Foreskin keratinocyte (primary cell): ENCODE measurements at places on chromosomes 4 and X.

DNA sequence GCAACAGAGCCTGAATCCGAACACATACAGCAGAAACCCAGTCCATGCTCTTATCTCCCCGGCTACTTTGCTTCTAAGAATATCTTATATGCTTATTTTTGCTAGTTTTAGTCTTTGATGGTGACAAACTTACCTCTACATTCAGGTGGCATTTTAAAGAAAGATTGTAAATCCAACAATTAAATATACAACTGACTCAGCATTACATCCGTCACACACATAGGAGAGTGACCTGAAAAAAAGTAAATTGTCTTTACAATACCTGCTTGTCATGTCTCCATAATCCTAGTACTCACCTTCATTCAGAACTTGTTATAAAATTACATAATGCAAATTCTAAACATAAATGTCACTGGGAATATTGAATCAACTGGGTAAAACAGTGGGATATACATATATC lies 30.6 kb upstream of the BMP3 start:
- DNase-seq = no peak

GRCh38 chrX:38850807-38851544 lies 49.7 kb downstream of the MID1IP1 start:
- no peak for DNase-seq

DNA sequence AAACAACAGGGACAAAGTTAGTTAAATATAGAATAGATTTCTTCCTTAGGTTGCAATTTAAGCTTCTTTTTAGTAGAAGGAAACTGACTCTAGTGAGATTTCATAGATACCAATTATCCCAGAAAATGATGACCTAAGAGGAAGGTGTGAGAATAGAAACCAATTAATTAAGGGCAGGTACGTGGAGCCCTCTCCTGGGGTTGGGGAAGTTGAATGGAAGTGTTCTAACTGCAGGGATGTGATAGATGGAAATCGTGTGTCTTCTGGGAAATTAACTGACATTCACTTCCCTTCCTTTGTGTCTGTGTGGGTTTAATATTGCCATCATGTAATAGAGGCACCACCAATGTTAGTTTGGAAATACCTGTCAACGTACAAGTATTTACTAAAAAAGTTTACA lies 204.1 kb upstream of the ANK2 start:
- no peak for DNase-seq

DNA sequence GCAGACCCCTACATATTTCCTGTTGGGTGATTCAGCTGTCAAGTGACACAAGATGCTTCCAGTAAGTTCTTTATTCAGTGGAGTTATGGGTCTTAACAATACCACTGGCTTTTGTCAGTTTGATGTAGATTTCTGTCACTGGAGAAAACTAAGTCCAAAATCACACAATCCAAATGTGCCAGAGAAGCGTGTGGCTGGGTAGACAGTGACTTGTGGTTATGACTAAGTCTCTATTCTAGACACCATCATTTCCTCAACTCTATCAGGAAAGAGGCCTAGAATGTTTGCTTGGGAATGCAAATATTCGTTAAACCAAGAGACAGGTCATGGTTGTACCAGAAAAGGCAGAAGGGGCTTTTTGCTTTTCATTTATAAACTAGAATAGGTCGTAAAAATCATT lies 54.4 kb upstream of the HS3ST1 start:
- DNase-seq = no peak

DNA sequence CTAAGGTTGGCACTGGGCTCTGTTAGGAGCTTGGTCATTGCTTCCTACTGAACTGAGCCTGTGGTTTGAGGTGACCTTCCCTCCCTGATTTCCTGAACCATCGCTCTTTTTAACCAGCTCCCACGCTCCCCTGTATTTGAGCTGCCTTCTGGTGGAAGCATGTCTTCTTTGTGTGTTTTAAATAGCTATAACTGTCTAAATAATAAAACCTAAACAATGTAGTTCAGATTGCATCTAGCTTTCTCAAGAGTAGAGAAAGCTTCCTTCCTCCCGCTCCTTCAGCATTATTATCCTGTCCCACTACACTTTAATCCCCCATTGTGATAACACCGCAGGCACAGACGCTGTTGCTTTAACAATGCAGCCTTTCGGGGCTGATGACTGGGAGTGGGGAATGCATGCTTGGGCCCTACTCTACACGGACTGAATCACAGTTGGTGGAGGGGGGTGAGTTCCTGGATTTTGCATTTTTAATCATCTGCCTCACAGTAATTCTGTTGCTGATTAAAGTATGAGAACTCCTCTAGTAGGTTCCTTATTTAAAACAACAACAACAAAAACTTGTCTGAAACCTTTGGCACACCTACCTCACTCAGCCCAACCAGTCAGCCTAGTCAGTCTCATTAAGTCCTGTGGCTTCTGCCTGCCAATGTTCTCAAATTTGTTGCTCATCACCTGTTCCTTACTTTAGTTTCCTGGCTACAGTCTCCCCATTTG lies 6.6 kb downstream of the SMS start:
- no peak for DNase-seq

- DNase-seq = no peak
These were observed 14.6 kb downstream of the SYTL4 start for GRCh38 chrX:100717363-100717762.

GRCh38 chr4:87117051-87117731 lies 103.2 kb downstream of the KLHL8 start:
- DNase-seq = no peak

GRCh38 chr4:1767770-1768366 lies 25.2 kb upstream of the FGFR3 start:
- DNase-seq = no peak

- DNase-seq = no peak
These were observed 23.7 kb downstream of the TBL1X start for GRCh38 chrX:9488586-9488985.

- peak; percentile 94 for DNase-seq
These were observed 98.8 kb downstream of the ANXA3 start for GRCh38 chr4:78650106-78651024.

DNA sequence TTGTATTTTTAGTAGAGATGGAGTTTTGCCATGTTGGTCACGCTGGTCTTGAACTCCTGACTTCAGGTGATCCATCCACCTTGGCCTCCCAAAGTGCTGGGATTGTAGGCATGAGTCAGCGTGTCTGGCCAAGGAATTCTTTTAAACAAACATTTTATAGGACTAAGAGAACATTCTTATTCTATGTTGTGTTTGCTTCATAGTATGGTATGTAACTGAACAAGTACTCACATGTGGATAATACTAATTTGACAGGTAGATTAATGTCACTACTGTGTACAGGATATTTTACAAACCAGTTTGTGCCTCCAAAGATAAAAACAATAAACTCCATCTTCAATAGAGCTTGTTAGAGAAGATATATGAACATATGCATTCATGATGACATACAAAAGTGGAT lies 1353.4 kb downstream of the PCDH7 start:
- peak; percentile 90 for DNase-seq

GRCh38 chr4:173499658-173500535 lies 30.1 kb downstream of the HAND2 start:
- no peak for DNase-seq

DNA sequence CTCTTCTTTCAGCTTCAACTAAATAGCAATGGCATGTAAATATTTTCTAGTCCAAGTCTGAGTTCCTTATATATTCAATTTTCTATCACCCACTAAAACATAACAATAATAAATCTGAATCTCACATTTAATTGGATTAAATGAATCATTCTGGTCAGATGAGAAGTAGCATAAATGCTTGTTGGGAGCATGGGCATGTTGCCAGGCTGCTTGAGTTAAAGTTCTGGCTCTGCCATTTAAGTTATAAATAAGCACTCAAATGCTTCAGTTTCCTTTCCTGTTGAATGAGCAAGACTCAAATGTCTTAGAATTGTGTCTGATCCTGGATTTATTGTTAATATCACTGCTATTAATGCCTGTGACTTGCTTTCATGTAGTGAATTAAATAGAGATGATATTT lies 496.3 kb downstream of the STPG2 start:
- no peak for DNase-seq

- no peak for DNase-seq
These were observed 82.5 kb downstream of the HS6ST2 start for GRCh38 chrX:132875650-132876522.

DNA sequence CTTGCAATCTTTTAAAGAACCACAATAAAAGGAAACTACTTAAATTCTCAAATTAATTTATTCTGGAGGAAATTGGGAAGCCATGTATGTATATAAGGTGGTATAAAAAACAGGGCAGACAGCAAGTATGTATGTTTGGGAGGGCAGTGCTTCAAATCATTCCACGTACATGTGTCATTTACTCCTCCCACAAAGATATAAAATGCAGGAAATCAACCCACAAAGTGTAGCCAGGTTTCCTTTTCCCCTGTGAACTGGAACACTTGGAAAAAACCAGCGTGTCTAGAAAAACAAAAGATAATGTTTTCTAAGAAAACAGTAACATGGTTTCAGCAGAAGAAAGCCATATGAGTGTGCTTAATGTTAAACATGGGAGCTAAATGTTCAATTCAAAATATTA lies 156.7 kb upstream of the FAM47A start:
- DNase-seq = peak; percentile 28

GRCh38 chrX:63889001-63889400 lies 104.0 kb upstream of the ARHGEF9 start:
- DNase-seq = peak; percentile 20

DNA sequence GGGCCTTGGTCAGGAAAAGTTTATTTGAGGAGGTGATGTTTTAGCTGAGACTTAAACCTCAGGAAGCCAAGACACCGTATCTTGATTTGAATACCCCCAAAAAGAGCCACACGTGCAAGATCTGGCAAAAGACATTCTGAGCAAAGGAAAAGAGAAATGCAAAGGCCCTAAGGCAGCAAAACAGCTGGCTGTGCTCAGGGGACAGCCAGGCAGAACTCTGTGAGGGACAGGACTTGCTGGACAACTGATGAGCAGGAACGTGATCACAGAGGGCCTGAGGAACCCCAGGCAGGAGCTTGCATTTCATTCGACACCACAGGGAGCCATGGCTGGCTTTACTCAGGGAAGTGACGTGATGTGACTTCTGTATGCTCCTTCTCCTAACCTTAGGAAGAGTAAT lies 56.0 kb downstream of the OCRL start:
- no peak for DNase-seq

- DNase-seq = peak; percentile 41
These were observed at the start of gene EDNRA for GRCh38 chr4:147480891-147481576. TSS of gene EDNRA (plus strand) at chr4:147481097. CDS start at chr4:147485682, 4,585 bp downstream.

DNA sequence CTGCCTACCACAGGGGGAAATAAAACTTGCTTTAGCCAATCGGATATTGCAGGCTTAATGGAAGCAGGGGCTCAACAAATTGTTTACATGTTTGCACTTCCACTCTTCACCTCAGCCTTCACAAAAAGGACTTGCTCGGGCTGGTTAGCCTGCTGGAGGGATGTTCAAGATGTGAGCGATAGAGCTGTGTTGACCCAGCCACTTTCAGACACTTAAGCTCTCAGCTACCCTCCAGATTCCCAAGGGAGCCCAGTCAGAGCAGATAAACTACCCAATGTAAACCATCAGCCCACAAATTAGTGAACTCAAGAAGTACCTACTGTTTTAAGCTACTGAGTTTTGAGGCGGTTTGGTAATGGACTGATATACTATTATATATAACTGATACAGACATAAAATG lies 508.4 kb upstream of the FTHL17 start:
- no peak for DNase-seq

- DNase-seq = no peak
These were observed 157.3 kb upstream of the RAPGEF2 start for GRCh38 chr4:158945529-158946108.

GRCh38 chr4:169341490-169341889 lies 70.7 kb upstream of the SH3RF1 start:
- DNase-seq = no peak

DNA sequence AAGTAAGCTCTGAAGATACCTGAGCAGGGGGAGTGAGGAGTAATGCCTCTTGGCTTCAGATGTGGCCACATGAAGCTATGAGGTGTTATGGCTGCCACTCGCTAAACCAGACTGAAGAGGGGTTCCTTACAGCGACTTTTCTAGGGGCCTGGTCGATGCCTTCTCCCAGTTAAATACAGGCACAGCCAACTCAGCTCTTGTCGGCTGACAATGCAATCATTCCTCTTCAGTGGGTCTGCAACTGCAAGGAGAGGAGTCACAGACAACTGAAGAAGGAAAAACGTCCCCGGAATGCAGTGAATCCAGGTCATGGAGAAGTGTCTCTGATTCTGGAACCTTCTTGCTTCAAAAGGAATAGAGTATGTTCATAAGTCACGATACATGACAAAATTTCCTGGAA lies 106.4 kb downstream of the RNF150 start:
- no peak for DNase-seq

DNA sequence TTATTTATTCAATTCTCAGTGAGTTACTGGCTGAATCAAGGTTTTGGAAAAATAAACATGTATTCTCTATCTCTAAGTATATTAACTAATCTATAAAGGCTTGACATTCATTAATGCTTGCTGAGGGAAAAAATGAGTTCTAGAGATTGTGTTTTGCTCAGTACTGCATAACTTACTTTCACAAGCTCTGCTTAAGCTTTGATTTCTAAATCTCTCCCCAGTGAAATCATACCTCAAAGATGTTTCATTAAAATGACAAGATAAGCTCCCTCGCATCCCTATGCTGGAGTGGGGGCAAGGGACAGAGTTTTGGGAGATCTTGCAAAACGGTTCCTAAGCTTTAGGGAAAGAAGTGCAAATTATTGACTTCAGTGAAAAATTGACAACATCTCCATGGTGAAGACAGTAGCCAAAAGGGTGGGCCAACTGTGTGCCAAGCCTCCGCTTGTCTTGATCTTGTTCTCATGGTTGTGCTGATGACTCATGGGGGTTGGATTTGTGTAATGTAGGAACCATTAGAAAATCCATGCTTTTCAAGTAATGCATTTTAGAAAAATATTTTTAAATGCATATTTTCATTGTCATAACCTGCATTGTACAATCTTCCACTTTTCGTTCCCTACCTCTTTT lies 521.4 kb downstream of the RPA4 start:
- DNase-seq = peak; percentile 19

DNA sequence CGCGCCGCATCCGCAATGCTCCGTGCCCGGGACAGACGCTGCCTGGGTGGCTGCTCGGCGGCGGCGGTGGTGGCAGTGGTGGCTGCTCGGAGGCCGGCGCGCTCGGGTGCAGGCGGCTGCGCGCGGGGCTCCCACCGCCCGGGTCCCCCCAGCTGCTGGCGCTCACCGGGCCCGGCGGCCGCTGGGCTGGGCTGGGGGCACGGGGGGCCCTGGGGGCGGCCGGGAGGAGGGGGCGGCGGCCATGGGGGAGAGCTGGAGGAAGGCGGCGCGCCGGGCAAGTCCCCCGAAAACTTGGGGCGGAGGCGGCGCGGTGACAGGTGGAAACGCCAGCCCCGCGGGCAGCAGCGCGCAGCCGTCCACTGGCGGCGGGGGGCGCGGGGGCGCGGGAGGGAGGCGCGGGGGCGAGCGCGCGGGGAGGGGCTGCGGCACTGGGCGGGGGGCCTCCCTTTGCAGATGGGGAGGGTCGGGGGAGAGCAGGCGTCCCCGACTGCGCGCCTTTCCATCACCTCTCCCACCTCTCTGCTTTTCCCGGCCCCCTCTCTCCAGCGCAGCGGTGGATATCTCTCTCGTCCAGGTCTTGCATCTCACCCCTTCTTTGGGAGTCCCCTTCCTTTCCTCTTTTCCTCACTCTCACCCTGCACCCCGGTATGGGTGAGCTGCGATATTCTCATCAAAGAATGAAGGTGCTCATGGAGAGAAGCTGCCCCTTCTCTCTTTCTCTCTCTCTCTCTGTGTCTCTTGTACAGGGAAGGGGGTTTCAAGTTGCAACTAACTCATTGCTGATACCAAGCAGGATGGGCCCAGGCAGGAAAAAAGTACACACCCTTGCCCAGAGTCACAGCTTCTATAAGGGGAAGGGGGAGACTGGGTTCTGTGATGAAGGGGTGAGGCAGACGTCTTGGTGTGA lies 83.7 kb upstream of the DHRSX start:
- DNase-seq = no peak
